ENCODE measurements at places on chromosomes 6 and 20.
A peak's percentile ranks its signal among the peaks of the same experiment; 100 is the strongest.

DNA sequence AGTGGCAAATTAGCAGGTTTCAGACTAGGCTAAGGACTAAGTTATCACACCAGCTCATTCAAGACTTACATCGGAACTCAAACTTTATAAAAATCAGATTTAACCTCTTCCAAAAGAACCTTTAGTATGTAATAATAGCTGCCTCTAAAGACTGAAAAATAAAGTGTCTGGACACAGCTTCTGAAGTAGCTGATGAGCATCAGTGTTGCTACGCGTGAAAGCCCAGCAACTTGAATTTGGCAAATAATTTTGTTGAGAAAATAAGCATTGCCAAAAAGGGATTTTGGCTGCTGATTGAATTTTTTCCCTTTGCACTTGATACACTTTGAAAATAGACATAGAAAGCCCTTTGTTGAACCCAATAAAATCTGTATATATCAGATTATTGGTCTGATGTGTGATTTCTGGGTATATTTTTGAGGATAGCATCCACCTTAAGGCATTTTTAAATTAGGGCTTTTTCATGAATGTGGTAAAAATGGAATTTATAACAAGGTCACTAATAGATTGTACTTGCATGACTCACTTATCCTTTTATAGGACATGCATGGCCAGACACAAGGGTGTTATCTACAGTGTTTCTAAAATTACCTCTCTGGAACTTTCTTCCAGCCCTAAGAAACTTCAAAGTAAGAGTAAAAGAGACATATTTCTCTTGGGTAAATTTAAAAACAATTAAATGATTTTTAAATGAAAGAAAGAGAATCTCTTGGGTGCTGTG, 350.4 kb downstream of the TENT5A start:
- peak; percentile 79 for DNase-seq

- peak; percentile 68 for DNase-seq
Measured at GRCh38 chr6:39440039-39440426, 117.5 kb upstream of the KCNK16 start.

DNA sequence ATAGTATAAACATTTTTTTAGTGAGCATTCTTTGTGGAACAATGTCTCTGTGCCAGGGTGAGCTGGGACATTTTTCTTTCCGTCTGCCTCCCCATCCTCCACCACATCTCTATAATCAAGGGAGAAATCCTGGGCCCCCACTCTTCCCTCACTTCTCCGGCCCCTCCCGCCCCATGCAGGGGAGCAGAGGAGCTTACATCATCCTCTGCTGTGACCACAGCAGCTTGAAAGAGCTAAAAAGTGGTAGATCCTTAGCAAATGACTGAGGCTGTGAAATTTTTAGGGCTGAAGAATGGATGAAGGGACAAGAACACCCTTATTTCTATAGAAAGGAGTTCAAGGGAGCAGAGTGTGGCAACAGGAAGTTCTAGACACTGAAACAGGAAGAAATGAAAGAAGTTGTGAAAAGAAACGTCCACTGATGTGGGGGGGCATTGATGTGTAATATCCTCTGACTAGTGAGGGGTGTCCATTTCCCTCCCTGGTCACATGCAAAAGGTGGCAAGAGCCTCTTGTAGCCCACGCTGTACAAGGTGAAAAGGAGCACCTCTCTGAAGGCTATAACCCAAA, 380.3 kb upstream of the JARID2 start:
- peak; percentile 48 for DNase-seq

GRCh38 chr6:153526479-153526878, 395.4 kb upstream of the RGS17 start:
- DNase-seq = no peak

GRCh38 chr6:2055911-2056310, 189.5 kb downstream of the GMDS start:
- DNase-seq = peak; percentile 39

GRCh38 chr6:16929809-16930208, 168.5 kb upstream of the ATXN1 start:
- DNase-seq = peak; percentile 74

- no peak for DNase-seq
Measured at GRCh38 chr6:169825558-169826225, 74.3 kb downstream of the ERMARD start.

GRCh38 chr6:19472850-19473249, 364.3 kb upstream of the ID4 start:
- DNase-seq = peak; percentile 25

DNA sequence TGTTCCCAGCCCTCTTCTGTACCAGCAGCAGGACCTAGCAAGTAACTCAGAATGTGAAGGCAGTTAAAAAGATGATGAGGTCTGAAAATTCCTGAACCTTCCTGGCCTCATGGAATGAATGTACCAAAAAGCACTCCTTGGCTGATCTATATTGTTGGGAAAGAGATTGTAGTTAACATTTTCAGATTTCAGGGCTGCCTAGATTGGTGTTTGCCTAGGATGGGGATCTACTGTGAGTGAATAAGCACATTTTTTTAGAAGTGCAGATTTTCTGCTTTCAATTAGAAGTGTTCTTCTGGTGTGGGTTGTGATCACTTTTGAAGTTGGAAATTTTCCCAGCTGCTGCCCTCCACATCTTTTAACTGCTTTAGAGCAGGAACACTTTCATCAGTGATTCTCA, 6.2 kb downstream of the MYLIP start:
- DNase-seq = no peak

DNA sequence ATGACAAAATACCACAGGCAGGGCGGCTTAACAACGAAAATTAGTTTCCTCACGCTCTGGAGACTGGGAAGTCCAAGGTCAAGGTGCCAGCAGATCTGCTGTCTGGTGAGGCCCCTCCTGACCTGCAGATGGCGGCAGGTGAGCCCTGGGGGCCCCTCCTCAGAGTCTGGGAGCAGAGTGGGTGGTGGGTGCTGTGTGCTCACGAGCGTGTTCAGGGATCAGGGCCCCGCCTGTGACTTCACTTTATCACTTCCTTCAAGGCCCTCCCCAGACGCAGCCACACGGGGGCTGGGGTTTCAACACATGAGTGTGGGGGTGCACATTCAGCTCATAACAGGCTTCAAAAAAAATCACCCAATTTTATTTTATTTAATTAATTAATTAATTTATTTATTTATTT, 39.3 kb downstream of the SLC2A4RG start:
- DNase-seq = no peak

DNA sequence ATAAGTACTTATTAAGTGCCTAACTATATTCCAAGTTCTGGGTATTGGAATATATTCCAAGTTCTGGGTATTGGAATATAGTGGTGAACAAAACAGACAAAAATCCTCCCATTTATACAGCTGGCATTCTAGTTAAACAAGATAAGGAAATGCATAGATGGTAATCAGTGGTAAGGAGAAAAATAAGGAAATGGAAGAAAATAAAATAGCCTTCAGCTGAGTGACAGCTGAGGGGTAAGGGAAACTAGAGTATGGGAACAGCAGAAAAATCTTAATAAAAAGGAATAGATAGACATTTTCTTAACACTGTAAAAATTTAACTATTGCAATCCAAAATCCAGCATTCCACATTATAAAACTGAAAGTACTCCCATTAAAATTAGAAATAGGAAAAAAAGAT, 17.2 kb upstream of the WFDC10A start:
- no peak for DNase-seq

DNA sequence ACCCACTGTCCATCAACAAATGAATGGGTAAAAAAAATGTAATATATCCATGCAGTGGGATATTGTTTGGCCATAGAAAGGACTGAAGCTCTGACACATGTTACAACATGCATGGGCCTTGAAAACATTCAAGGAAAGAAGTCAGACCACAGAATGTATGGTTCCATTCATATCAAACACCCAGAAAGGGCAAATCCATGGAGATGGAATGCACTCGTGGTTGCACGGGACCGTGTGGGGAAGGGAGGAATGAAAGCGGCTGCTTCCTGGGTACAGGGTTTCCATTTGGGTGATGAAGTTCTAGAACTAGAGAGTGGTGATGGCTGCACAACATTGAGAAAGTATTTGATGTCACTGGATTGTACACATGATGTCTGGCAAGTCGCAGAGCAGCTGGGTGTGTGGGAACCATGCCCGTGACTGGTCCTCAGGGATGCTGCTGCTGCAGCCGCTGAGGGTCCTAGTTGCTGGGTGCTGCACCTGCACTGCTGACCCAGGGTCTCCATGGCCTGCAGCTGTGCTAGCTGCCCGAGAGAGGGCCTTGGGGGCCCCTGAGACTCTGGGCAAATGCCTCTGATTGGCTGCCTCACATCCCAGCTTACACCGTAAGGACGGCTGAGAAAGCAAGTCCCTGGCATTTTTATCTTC, 220.3 kb downstream of the NRN1 start:
- peak; percentile 42 for DNase-seq

DNA sequence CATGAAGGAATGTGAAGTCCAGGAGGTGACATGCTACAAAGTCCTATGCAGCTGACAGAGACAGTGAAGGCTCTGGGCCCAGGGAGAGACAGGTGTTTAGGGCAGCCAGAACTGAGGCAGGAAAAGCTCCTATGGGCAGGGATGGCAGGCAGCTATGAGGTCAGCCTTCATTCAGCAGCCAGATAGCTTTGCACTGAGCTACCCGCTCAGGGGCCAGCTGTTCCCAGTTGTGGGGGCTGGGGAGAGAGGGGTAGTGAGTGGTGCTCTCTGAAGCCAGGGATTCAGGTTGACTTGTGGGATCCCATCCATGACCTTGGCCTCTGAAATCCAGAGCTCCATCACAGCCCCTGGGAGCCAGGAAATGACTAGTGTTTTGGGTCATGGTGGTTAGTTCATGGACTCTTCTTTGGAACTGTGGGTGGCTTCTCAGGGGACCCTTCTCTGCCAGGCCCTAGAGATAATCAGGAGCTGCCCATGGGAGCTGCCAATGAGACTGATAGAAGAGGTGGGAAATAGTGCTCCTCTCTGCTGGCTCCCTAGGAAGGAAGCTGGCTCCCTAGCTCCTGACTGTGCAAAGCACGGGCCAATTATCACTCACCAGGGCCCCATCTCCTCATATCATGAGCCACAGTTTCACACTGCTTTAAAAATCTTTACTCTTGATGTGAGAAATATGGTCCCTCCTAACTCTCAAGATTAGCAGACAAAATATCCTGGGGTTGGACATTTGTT, 127.7 kb downstream of the VEGFA start:
- DNase-seq = no peak

DNA sequence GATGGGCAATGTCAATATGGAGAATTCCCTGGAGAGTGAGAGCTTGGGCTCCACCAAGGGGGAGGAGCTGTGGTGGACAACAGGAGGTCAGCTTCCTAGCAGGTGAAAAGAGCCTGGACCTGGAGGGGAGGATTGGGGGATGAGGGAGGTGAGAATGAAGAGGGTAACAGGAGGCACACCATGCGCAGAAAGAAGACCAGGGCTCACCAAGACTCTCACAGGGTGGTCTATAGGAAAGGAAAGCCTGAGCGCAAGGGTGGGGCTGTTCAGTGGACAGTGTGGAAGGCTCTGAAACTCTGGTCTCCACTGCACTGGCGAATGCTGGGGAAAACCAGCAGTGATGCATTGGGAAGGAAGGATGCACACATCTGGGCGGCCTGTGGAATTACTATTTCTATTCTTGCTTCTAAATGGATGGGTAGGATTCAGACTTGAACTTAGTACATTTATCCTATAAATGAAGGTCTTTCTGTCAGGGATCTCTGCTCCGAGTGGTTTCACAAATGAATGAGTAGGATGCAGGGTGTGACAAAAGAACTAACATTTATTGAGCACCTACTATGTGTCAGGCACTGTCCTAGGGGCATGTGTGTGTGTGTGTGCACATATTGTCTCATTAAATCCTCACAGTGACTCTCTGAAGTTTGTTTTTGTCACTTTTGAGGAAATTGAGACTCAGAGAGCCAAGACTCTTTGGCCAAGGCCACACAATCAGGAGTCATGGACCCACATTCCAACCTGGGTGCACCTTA, 152.7 kb downstream of the CD83 start:
- no peak for DNase-seq

DNA sequence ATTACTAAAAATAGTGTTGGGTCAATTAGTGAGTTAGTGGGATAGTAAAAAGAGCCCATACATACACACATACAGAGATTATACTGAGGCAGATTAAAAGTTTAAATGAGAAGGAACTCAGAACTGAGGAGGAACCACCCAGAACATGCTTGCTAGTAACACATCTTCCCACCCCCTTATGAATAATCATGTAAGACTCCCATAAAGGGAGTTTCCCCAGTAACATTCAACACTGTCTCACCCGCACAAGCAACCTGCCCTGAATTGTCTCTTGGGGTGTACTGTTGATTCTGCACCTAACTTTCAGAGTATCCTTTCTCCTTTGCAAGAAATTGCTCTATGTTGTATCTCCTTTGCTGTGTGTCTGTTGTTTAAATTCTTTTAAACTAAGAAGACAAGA, 11.1 kb upstream of the HLA-DQB2 start:
- DNase-seq = no peak

DNA sequence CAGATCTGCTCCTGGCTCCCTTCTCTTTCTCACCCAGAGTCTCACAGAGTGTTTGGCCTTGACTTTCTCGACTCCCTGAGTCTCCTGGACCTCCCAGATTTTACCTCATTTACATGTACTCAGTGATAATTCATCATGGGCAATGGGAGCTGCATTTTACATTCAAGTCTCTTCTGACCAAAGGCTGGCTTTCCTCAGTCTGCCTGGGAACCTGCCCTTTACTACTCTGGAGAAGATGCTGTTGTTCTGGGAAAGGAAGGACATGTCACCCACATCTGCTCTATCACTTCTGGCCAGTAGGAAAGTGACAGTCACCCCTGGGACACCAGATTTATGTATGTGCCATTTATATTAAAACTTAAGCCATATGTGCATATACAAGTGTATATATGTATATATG, 7.4 kb downstream of the LRRN4 start:
- DNase-seq = no peak

DNA sequence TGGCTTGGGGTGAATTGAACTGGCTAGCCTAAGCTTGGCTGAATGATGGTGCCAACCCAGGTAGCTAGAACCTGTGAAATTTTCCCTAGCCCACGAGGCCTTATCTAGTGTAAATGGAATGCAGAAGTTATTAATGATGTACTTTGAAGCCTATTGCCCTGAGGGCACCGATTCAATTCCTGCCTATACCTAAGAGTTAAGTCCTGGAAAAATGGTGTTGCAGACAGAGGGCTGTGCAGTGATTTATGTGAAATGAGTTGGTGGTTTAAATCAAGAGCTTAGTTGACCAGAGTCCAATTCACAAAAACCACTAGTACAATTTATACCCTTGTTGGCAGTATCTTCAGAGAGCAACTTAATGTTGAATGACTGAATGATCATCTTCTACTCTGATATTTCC, 373.8 kb upstream of the JAG1 start:
- no peak for DNase-seq

GRCh38 chr20:46213946-46214823, 94.1 kb downstream of the CDH22 start:
- DNase-seq = peak; percentile 4

- no peak for DNase-seq
Measured at GRCh38 chr20:38046572-38046971, 13.0 kb downstream of the RPRD1B start.

- DNase-seq = no peak
Measured at GRCh38 chr6:95546148-95546547, 31.2 kb upstream of the MANEA start.

GRCh38 chr6:112014483-112014882, 39.4 kb upstream of the CCN6 start:
- DNase-seq = peak; percentile 70

All from fibroblast of skin of back (primary cell).